Kidney epithelial cell (primary cell): ENCODE measurements at places on chromosomes 2 and 18.

DNA sequence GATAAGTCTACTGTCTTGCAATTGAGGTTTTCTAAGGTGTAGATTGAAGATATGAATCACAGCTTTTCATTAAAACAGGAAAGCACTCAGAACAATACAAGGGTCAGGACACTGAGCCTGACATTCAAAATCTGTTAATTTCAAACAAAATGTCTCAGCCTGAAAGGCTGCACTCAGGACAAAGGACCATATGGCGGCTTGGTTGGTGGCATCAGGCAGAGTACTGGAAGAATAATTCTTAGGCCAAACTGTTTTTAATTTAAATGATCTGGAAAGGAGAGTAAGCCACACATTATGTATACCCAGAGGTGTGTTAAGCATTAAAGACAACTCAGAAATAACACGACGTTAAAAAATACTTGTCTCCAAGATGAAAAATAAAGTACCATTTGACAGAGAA, 85.9 kb downstream of the SKA1 start:
- no peak for DNase-seq

GRCh38 chr2:144285324-144285723, 234.6 kb downstream of the ZEB2 start:
- DNase-seq, result no peak

GRCh38 chr2:150350500-150350899, 137.0 kb downstream of the RND3 start:
- no peak for DNase-seq

DNA sequence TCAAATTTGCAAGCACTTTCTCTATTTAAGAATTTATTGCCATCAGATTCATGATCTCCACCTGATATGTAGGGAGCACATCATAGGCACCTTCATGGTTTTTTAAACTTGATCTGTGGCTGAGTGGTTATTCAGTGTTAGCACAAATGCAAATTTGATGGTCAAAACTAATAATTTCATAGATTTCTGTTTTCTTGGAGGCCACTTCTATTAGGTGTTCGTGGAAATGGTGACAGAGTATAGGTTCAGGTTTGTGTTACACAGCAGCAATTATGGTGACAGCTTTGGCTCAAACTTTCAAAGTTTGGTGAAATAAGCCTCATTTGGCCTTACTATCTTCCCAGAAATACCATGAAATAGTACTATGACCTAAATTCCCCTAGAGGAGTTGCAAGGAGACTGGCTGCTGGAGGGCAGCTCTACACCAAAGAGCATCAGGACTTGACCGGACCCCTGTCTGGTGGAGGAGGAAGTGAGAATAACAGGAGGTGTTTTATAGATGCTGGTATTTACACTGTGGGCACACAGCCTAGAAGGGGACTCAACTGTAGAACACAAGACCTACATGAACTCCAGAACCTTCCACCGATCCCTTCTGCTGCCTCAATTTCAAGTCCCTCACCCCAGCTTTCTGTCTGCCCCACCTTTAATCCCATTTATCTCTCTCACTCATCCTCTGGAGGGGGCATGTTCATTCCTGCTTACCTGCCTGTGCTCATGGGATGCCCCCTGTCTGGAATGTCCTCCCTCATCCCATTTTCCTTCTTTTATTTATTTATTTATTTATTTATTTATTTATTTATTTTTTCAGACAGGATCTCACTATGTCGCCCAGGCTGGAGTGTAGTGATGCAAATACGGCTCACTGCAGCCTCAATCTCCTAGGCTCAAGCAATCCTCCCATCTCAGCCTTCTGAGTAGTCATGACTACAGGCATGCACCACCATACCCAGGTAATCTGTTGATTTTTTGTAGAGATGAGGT, 132.9 kb upstream of the SIX2 start:
- no peak for DNase-seq

DNA sequence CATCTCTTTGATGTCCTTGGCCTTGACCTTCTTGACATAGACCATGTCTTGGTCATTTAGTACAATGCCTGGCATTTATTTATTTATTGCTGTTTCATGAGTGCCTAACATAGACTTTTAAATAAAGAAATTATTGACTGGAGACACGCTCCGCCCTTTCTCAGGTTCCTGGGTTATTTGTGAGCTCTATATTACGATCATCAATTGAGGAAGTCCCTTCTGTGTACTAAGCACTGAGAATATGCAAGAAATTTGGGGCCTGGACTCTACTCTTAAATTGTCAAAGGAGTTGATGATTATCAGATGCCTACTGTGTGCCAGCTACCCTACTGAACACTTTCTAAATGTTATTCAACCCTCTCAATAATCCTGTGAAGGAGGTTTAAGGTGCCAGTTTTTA, 19.7 kb upstream of the TET3 start:
- DNase-seq, result no peak

DNA sequence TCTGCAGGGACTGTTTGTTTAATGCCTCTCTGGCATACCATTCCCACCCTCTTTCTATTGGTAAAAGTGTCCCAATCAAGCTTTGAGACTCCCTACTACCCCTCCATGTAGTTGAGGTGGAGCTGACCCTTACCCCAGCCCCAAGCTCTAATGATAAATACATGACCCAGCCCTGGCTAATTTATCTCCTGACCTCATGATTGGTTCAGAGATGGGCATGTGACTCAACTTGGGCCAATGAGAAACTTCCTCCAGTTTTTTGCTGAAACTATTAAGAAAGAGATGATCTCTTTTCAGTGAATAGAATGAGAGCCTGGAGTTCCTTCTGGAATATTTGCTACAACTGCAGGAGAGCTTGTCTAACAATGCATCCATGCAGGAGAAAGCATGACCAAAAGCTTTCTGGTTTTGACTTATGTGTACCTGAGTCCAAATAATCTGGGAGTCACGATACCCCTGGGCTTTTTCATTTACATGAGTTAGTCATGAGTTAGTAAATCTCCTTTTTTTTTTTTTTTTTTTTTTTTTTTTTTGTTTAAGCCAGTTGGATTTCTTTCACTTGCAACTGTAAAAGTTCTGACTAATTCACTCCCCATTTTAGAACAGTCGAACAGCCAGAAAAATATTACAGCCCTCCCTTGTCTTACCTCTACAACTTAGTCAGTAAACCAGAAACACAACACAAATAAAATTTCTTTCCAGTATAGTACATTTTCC, 66.5 kb upstream of the TLK1 start:
- DNase-seq, result no peak

DNA sequence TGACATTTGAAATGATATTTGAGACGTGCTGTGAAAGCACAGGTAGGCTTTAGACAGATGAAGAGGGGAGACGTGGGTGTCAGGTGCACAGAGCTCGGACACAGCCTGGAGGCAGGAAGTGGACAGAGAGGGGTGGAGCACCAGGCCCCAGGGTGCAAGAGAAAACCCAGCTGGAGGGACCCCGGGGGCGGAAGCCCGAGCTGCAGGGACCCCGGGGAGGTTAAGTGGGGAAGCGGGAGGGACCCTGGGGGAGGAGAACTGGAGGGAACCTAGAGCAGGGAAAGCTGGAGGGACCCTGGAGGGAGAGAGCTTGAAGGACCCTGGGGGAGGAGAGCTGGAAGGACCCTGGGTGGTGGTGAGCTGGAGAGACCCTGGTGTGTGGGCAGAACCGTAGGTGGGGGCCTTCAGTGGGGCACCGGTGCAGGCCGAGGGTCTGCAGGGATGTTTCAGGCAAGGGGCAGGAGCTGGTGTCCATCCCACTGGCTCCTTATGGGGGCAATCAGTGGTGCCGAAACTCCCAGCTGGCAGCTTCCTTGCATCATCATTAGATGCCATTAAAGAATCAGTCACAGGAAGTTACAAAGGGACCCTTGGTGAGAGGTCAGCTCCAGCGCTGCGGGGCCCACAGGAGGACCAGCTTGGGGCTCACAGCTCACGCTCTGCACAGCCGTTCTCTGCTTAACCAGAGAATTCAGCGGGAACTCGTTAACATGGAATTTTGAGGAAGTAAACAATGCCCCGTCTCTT, 246.6 kb downstream of the EIPR1 start:
- DNase-seq, result no peak
